ENCODE measurements at places on chromosomes 13 and 19. TPM values are rescaled to one million over a fixed set of nuclear protein-coding genes. Genes with fewer than 3 reads are reported as not detected.

COL4A1 gene
- total RNA-seq = 426 TPM

GRCh38 chr19:4267101-4267900 is 11.8 kb upstream of the SHD start:
- DNase-seq = no peak

GRCh38 chr13:52010890-52011631 is at the start of gene ATP7B:
Gene ATP7B, minus strand, starts transcription at chr13:52011450. Its CDS starts 113 bp downstream, at chr13:52011337.
- no peak for DNase-seq

- DNase-seq = no peak
These were observed 16.1 kb downstream of the REXO1 start for GRCh38 chr19:1832046-1832663.

DNA sequence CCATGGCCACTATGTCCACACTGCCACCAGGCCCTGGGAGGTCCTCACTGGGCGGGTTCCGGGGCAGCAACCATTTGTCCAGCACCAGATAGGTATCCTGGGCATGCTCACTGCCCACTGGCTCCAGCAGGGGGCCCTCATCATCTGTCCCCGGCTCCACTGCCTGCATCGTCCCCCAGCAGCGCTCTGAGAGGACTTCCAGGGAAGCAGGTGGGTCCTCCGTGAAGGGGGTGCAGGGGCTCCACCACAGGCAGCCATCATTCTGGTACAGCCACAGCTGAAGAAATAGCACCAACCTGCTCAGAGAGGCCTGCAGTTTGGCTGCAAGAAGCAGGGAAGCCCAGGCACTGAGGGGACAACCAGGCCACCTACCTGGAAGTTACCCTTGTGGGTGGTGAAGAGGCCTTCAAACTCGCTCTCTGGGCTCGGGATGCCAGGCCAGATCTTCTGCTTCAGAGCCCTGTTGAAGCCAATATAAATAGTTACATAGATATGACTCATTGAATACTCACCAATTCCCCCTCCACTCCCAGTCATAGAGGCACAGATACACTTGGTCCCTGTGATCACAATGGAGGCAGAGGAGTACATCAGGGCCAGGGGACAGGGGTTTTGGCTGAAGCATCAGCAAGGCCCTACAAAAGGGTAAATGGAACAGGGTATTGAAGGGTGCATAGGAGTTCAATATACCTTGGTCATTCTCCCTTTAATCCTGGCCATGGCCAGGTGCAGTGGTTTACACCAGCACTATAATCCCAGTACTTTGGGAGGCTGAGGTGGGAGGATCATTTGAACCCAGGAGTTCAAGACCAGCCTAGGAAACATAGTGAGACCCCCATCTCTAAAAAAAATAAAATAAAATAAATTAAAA is 4.1 kb downstream of the SWSAP1 start:
- no peak for DNase-seq
